ENCODE measurements at places on chromosomes 1 and 21.

- no peak for DNase-seq
Observed at GRCh38 chr1:227033880-227034279, 93.8 kb downstream of the COQ8A start.

- DNase-seq, result peak; percentile 87
Observed at GRCh38 chr1:198220428-198220827, 63.6 kb downstream of the NEK7 start.

DNA sequence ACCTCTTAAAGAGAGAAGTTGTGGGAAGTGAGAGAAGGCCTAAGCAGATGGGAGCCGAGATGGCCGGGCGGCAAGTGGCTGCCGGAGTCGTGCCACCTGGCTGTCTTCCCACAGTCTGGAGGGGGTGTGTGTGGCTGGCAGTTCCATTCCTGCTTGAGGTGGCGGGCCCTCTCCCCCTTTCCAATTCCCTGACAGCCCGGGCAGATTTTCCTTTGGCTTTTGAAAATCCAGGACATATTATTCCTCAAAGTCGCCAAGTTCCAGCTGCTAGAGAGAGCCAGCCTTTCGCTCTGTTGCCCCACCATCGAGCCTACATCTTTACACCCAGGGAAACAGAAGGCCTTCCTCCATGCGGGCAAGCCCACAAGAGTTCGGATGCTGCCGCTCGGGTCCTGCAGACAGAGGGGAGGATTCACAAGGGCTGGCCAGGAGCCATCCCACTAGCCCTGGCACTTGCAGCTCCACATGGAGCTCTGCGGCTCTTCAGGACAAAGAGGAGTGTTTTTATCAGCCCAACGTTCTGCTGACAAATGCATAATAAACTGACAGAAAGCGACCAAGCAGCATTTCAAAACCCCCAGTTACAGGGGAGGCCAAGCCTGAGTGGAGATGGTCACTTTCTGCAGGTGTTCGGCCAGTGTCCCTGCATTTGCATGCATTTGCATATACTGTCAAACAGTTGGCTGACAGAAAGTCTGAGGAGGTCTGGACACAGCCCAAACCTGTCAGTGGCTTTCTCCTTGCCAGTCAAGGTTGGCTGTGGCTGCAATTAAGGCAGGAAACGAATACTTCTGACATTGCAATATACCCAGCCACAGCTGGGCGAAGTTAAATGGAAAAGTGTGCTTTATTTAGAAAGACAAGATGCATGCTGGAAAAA, 45.9 kb downstream of the OLIG1 start:
- no peak for DNase-seq

DNA sequence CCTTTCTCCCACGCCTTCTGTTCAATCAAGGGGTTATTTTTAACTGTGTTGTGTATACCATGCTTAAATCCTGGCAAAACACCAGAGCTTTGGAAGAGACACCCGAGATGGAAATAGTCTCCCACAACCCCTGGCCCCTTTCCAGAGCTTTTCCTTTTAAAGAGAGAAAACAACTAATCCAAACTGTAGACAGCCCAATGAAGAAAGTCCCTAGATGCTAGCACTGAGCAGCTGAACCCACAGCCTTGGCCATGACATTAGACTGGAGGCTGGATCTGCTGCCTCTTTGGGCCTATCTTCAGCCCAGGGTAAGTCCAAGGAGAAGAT, 64.9 kb upstream of the ARTN start:
- DNase-seq, result peak; percentile 83

GRCh38 chr21:41361786-41362604, at the start of gene MX2:
MX2 (plus strand) TSS chr21:41362027; CDS start chr21:41376907, 14,880 bp downstream.
- peak; percentile 81 for DNase-seq

- DNase-seq, result no peak
Observed at GRCh38 chr1:220516722-220517042, 11.3 kb upstream of the MARK1 start.

- peak; percentile 32 for DNase-seq
Observed at GRCh38 chr1:212699104-212699624, 476 bp downstream of the BATF3 start.

Data from IMR-90 (cell line).